ENCODE measurements at places on chromosomes 13 and 19.

DNA sequence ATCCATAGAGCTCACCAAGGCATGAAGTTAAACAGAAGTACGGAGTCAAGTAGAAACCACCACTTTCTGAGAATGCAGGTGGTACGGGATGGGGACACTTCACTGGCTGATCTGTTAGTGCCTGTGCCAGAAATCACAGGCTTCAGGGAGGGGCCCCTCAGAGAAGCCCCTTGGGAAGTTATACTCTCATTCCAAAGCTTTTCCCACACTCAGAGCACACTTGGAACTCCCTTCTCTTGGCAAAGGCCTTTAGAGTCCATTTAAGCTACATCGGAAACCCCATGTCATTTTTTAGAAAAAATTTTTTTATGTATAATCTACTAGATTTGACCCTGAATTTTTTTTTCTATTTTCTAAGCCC, 80.7 kb upstream of the WASF3 start:
- no peak for DNase-seq

- DNase-seq, result no peak
Observed at GRCh38 chr19:1091544-1092175, 3.5 kb downstream of the POLR2E start.

- no peak for DNase-seq
Observed at GRCh38 chr13:112453207-112453829, 77.2 kb downstream of the SPACA7 start.

DNA sequence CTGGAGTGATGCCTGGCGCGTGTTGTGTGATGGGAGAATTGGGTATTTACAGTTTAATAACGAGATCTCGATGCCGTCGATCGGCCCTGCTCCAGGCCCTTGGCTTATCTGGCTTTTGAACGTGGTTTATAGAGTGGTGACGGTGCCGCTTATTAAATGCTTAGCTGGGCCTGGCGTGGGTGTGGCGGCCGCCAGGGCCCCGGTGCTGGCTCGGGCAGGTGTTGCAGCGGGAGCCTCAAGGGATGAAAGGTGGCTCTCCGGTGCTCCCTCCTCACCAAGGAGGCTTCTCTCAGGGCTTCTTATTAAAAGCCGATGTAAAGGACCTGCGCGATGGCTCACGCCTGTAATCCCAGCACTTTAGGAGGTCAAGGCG, 173.8 kb downstream of the KDM4B start:
- DNase-seq, result no peak

GRCh38 chr13:101090287-101090686, 326.0 kb downstream of the NALCN start:
- no peak for DNase-seq

GRCh38 chr13:35992964-35993363, 138.2 kb downstream of the DCLK1 start:
- DNase-seq, result no peak

DNA sequence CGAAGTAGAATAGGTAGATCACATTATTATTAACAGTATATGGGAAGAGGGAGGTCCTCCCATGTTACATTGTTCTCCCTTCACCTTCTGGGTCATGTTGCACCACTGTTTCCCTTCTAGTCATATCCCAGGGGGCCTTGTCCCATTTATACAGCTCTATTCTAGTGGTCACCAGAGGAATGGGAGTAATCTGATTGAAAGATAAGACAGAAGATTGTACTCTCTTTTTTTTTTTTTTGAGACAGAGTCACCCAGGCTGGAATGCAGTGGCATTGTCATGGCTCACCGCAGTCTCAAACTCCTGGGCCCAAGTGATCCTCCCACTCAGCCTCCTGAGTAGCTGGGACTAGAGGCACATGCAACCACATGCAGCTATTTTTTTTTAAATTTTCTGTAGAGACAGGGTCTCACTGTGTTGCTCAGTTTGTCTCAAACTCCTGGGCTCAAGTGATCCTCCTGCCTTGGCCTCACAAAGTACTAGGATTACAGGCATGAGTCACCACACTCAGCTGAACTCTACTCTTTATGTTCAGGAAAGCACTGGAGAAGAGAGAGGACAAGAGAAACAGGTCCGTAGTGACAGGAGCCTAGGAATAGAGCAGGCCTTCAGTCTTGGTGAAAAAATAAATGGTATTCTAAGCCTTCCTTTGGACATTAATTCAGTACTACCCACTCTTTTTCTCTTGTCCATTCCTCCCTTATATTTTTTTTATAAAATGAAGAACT, 4.3 kb upstream of the ZNF529 start:
- no peak for DNase-seq

DNA sequence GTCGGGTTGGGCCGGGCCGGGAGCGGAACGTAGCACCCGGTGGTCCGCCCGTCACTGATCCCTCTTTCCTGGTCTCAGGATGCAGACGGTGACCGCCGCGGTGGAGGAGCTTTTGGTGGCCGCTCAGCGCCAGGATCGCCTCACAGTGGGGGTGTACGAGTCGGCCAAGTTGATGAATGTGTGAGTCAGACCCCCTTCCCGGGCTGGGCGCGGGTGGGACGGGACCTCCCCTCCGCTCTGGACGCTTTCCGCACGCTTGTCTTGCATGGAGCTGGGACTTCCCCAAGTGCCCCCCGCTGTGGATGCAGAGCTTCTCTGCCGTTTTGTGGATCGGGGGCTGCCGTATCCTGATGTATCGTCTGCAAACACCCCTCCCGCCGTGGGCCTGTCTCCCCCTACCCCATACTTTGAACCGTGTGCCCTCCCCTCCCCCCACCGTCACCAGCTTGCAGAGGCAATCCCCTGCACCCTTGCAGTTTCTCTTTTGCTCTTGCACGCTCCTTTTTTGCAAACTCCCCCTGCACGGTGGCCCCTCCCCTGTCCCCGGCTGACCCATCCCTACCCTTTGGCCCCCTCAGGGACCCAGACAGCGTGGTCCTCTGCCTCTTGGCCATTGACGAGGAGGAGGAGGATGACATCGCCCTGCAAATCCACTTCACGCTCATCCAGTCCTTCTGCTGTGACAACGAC, 669 bp downstream of the GADD45B start:
- DNase-seq, result peak; percentile 41
